ENCODE measurements at places on chromosomes 7 and 10.

GRCh38 chr7:114530057-114530611, 115.5 kb downstream of the FOXP2 start:
- DNase-seq: no peak

DNA sequence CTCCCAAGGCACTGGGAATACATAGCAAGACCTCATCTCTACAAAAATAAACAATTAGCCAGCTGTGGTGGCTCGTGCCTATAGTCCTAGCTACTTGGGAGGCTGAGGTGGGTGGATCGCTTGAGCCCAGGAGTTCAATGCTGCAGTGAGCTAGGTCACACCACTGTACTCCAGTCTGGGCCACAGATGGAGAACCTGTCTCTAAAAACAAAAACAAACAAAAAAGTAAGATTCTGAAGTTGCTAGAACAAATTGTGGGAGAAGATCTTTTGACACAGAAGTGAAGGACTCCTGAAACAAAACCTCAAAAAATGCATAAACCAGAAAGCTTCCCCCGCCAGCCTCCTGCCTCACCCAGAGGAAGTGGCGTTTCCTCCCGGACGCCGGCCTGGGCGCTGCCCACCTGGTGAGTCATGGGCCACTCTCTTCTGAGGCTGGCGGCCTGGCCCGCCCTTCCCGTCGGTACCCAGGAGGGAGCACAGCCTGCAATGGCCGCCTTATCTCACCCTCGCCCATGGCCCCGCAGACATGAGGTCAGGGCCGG, 25.4 kb upstream of the ELN start:
- DNase-seq: no peak

DNA sequence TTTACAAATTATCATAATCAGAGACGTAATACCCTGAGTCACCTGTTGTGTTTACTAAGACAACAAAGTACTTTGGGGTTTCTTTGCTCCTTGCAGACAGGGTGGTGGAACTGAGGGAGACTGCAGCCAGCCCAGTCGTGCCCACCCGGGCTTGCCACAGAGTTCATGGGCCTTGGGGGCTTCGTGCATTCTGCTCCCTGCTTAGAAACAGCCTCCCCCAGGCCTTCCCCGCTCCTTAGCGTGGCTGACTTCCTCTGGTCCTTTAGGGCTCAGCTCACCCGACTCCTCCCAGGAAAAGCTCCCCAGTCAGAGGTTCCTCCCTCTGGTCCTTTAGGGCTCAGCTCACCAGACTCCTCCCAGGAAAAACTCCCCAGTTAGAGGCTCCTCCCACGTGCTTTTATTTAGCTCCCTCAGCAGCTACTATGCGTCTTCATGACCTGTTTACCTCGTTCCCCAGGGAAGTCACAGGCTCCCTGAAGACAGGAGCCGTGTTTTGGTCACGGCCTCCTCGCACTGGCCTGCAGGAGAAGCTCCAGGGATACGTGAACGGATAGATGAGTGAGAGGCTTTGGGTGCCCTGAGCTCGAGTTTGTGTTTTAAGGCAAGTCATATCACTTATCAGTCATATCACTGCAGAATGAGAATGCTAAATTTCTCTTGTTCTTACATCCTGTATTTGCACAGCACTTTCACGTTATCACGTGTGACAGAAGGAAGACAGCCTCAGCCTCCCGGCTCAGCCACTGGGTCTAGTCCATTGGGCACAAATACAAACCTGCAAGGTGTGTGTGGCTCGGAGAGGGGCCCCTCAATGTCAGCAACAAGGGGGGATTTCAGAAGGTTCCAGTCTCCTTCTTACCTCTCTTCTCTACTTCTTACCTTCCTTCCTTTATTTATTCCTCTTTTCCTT, 52.7 kb upstream of the VIPR2 start:
- peak; percentile 30 for DNase-seq

- no peak for DNase-seq
Observed at GRCh38 chr10:78505657-78506056, 472.0 kb downstream of the RPS24 start.

- no peak for DNase-seq
Observed at GRCh38 chr10:80642661-80643060, 105.0 kb downstream of the SH2D4B start.

DNA sequence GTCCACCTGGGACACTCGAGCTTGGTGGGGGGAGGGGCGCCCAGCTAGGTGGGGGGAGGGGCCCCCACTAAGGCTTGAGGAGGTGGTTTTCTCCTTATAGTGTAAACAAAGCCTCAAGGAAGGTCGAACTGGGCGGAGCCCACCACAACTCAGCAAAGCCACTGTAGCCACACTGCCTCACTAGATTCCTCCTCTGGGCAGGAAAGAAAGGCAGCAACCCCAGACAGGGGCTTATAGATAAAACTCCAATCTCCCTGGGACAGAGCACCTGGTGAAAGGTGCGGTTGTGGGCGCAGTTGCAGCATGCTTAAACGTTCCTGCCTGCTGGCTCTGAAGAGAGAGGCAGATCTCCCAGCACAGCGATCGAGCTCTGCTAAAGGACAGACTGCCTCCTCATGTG, 133.1 kb downstream of the SNX13 start:
- DNase-seq: no peak

DNA sequence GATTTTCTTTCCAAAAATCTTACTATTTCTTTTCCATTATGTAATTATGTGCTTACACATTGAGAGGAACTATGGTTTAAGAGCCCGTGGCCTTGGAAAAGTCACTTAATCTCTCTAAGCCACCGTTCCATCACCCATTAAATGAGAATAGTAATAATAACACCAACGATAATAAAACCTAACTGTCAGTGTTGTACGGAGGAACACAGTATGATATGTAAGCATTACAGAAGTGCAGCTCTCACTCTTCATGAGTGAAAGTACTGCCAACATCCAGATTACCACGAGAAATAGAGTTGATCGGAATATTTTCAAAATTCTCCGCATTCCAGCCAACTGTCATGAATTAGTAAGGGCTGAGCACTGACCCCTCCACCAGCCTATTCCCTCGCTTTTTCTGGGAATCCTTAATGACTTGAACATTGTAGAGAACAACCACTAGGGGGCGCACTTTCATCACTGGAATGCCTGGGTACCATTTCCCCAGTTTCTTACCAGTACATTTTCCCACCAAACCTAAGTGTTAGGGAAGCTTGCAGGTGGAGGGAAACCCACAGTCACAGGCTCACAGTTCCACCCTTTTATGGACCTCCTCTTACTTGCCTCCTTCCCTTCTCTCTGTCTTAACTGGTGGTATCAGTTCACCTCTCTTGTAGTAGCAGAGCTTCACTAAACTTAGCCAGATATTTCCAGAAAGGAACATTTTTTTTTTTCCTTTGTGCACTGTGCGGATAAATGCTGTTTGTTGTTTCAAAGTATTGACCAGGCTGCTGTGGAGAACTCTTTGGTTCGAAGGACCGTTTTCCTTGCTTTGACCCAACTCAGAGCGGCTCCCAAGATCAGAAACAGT, 27.8 kb downstream of the NKX2-3 start:
- peak; percentile 26 for DNase-seq

Measured in T-cell (primary cell).